ENCODE measurements at places on chromosomes 3 and 15. TPM values are rescaled to one million over a fixed set of nuclear protein-coding genes. Genes with fewer than 3 reads are reported as not detected.

The IL17RB gene
- total RNA-seq = not detected

The IGSF10 gene
- 0.05 TPM for total RNA-seq

The PYGO1 gene
- 0.51 TPM for total RNA-seq

The EPHB3 gene
- under 0.01 TPM for total RNA-seq

The SOX14 gene
- total RNA-seq = not detected

The SLC22A14 gene
- 0.17 TPM for total RNA-seq

The FAM107A gene
- 2.9 TPM for total RNA-seq

The IRAK2 gene
- 55.6 TPM for total RNA-seq

The C3orf62 gene
- 1.5 TPM for total RNA-seq

The SLC22A13 gene
- 0.19 TPM for total RNA-seq

The NOX5 gene
- under 0.01 TPM for total RNA-seq

The PPP1R14D gene
- not detected for total RNA-seq

The RPL22L1 gene
- 80.7 TPM for total RNA-seq

The MLF1 gene
- total RNA-seq = 7.1 TPM

The ITIH1 gene
- total RNA-seq = not detected

DNA sequence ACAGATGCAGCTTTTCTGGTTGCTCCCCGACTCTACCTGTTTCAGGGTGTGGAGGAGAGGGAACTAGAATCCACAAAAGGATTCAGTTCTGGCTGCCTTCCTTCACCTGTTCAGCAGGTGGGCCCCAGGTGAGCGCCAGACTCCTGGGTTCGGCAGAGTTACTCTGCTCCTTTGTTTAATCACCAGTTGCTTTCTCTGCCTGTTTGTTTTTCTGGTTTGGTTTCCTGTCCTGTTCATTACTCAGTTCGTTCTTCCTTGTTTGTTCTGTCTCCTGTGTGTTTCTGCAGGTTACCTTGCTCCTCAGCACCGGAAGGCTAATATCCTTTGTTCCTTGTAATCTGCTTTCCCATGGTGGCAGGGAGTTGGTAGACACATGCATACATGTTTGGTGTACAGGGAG is 508.5 kb upstream of the ATP11B start:
- no peak for DNase-seq

- no peak for DNase-seq
These were observed 14.5 kb downstream of the SRPRB start for GRCh38 chr3:133820129-133820528.

GRCh38 chr3:117691526-117691925 is 981.9 kb downstream of the TUSC7 start:
- DNase-seq = no peak

GRCh38 chr3:23646184-23646920 is 159.4 kb upstream of the UBE2E1 start:
- DNase-seq = no peak

GRCh38 chr3:146542179-146542578 is 2.2 kb downstream of the PLSCR1 start:
- no peak for DNase-seq

DNA sequence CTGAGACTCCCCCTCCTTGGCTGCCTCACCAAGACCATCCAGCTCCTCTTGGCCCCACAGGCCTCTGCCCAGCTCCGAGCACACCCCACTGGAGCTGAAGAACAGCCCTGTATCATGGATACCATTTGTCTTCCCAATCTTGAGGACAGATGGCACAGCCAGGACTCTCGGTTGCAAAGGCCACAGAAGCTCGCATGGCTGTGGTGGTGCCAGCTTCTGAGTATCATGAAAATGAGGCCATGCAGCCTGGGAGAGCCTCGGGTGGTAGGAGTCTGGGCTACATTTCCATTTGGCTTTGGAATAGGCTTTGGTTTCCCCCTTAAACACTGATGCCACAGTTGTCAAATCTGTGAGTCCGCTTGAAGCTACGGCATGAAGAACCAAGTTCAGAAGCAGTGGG is 106.6 kb downstream of the SEMA5B start:
- no peak for DNase-seq

- no peak for DNase-seq
These were observed 7.7 kb upstream of the DIS3L start for GRCh38 chr15:66285533-66286280.

- no peak for DNase-seq
These were observed 57.4 kb downstream of the LRRFIP2 start for GRCh38 chr3:37116998-37117397.

- no peak for DNase-seq
These were observed 362.1 kb downstream of the LRRC3B start for GRCh38 chr3:26984416-26985390.

GRCh38 chr3:5314897-5315296 is 127.4 kb downstream of the EDEM1 start:
- DNase-seq = no peak

DNA sequence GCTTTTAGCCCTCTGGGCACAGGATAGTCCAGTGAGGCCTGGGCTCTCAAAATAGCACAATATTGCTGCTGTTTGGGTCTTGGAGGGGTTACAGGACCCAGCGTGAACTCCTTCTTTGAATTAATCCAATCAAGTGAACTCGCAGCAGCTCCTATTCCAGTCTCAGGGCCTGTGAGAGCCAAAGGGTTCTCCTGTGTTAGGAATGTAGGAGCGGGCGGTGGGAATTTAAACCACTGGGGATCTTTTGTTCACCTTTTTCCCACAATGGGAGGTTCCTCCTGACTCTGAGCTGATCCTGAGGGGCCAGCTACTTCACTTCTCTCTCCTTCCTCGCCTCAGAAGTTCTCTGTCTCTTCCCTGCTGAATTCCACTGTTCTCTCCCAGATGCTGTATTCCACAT is 504.0 kb downstream of the UNC13C start:
- no peak for DNase-seq

DNA sequence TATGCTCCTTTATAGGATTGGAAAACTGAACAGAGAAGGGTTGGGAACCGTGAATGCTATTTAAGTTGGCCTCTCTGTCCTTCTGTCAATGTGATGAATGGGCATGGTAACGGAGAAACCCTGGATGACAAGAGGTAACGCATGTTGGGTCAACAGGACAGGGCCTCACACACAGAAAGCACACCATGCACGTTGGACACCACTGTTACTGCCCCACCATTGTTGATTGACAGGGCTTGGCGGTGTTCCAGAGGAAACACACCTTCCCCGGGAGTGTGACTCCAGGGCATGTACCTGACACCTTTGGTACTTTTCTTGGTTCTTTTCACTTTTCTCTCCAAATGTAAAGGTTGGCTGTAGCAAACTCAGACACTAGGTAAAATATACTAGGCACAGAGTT is 548.5 kb downstream of the OCA2 start:
- no peak for DNase-seq

Data from dermis blood vessel endothelial cell (primary cell).